ENCODE measurements at places on chromosomes 12 and 14. TPM values are rescaled to one million over a fixed set of nuclear protein-coding genes. Genes with fewer than 3 reads are reported as not detected.
A peak's percentile ranks its signal among the peaks of the same experiment; 100 is the strongest.

The CCDC175 gene
- not detected for total RNA-seq

The ARHGEF25 gene
- total RNA-seq, result 1.7 TPM

The DEGS2 gene
- 0.35 TPM for total RNA-seq

- no peak overlapping the region for H3K4me3 ChIP-seq
- no peaks in the 10 kb centered on the region for H3K4me1 ChIP-seq
- no peak overlapping the region for H3K27ac ChIP-seq
- DNase-seq, result no peak
- peaks cover 5% of the 10 kb centered on the region for H3K27me3 ChIP-seq
Measured at GRCh38 chr12:109292342-109292711, 16.8 kb downstream of the FOXN4 start.

The KERA gene
- not detected for total RNA-seq

DNA sequence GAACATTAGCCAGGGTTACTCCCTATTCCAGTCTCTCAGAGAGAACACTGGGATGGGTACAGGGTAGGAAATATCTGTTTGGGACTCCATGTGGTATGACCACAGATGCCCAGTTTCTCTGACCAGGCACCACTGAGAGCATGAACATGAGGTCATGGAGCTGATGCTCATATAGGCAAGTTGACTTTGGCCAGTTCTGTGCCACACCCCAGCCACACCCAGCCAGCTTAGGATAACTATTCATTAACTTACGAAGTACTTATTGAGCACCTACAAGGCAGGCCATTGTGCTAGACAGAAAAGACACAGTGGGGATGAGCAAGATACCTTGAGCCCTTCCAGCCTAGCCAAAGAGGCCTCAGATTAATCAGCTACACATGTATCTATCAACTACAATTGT, 262.5 kb downstream of the DPF3 start:
- H3K4me3 ChIP-seq, result no peak overlapping the region
- no peak overlapping the region for H3K27ac ChIP-seq
- no peaks in the 10 kb centered on the region for H3K4me1 ChIP-seq
- no peak for DNase-seq
- peaks cover 43% of the 10 kb centered on the region for H3K27me3 ChIP-seq

DNA sequence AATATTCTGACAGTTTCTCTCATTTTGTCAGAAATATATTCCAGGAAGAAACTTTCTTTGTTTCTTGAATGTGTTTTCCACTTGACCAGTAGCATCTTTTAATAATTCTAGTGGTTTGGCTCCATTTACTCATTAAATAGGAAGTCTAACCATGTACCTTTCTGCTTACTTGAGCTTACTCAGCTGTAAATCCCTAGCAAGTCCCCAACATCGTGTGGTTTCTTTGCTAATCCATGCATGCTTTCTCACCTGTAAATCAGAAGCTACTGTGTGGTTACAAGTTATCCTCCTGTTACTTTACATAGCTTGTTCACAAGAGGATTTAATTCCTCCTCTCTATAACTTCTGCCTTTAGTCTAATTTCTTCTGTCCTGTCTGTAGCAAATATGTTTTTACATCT, 227.7 kb downstream of the FSCB start:
- no peaks in the 10 kb centered on the region for H3K27me3 ChIP-seq
- H3K36me3 ChIP-seq, result no peaks in the 10 kb centered on the region
- no peak overlapping the region for H3K27ac ChIP-seq
- no peaks in the 10 kb centered on the region for H3K4me1 ChIP-seq

DNA sequence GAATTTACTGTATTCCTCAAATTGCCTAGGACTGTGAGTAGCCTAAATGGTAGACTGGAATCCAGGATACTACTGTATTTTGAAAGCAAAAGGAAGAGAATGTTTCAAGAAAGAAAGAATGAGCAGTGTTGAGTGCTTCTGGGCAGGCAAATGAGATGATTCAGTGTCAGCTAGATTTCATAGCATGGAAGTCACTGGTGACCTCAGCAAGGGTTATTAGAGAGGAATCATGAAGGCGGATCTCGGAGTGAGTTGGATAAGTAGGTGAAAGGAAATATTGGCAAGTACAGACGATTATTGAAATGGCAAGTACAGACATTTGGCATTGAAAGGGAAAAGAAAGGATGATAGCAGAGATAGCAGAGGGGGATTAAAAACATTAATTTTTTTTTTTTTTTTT, 27.1 kb downstream of the VRK1 start:
- H3K36me3 ChIP-seq, result peaks cover 33% of the 10 kb centered on the region
- no peak overlapping the region for H3K27ac ChIP-seq
- H3K4me3 ChIP-seq, result no peak overlapping the region
- no peaks in the 10 kb centered on the region for H3K27me3 ChIP-seq

GRCh38 chr14:39492267-39492666, 60.0 kb upstream of the FBXO33 start:
- H3K27ac ChIP-seq, result no peak overlapping the region
- peaks cover 2% of the 10 kb centered on the region for H3K4me1 ChIP-seq
- DNase-seq, result no peak
- H3K27me3 ChIP-seq, result peaks cover 2% of the 10 kb centered on the region

GRCh38 chr12:88113871-88114270, 28.0 kb downstream of the CEP290 start:
- H3K4me1 ChIP-seq, result no peaks in the 10 kb centered on the region
- H3K4me3 ChIP-seq, result no peak overlapping the region
- H3K27me3 ChIP-seq, result no peaks in the 10 kb centered on the region
- no peak for DNase-seq
- no peak overlapping the region for H3K27ac ChIP-seq

DNA sequence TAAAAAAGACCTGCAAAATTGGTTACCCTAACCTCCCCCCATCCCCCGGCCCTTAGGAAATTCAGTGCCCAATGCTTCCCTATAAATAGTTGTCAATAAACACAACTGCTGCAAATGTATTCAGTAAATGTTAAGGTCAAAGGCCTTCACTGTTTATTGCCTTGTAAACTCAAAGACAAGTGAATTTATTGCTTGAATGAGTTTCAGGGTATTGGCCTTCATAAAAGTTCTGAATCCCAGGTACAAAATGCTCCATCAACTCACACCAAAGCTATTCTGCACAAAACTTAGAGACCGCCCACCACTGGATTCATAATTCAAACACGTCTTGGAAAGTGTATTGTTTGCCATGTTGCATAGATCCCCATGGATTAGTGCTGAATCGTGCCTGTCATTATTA, 63.3 kb upstream of the CDKN3 start:
- no peaks in the 10 kb centered on the region for H3K4me1 ChIP-seq
- no peak overlapping the region for H3K27ac ChIP-seq
- H3K4me3 ChIP-seq, result no peak overlapping the region
- peaks cover 25% of the 10 kb centered on the region for H3K27me3 ChIP-seq
- no peaks in the 10 kb centered on the region for H3K36me3 ChIP-seq

DNA sequence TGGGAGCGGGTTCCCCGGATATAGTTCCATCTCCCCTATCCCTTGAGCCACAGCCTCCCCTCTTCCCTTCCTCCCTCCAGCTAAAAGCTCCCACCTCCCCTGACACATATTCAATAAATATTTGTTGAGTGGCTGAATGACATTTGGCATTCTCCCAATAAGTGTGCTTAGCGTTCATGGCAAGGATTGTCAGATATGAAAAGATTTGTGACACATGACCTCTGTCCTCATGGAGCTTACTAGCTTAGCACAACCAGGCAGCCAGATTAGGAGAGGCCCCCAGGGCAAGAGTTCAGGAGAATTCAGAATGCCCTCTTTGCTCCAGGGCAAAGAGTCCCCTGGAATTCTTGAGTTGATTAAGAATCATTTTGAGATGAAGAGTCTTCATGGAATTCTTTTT, 22.5 kb upstream of the SLC6A12 start:
- DNase-seq, result no peak
- no peaks in the 10 kb centered on the region for H3K4me1 ChIP-seq
- no peaks in the 10 kb centered on the region for H3K36me3 ChIP-seq
- H3K27ac ChIP-seq, result no peak overlapping the region

GRCh38 chr12:12560587-12561370, 1.9 kb downstream of the DUSP16 start:
- peak overlapping the region; percentile 90 for H3K27ac ChIP-seq
- H3K36me3 ChIP-seq, result peaks cover 19% of the 10 kb centered on the region
- H3K4me1 ChIP-seq, result peaks cover 36% of the 10 kb centered on the region
- no peaks in the 10 kb centered on the region for H3K27me3 ChIP-seq

GRCh38 chr14:35401422-35402265, 2.9 kb downstream of the NFKBIA start:
- peaks cover 54% of the 10 kb centered on the region for H3K4me1 ChIP-seq
- peak overlapping the region; percentile 99 for H3K27ac ChIP-seq
- peak; percentile 67 for DNase-seq
- no peaks in the 10 kb centered on the region for H3K27me3 ChIP-seq

- no peak for DNase-seq
- peaks cover 66% of the 10 kb centered on the region for H3K4me1 ChIP-seq
- H3K36me3 ChIP-seq, result no peaks in the 10 kb centered on the region
- H3K27me3 ChIP-seq, result no peaks in the 10 kb centered on the region
- H3K27ac ChIP-seq, result no peak overlapping the region
Measured at GRCh38 chr14:77603654-77604255, 12.7 kb downstream of the SPTLC2 start.

GRCh38 chr12:123120452-123121166, 30.3 kb downstream of the PITPNM2 start:
- peaks cover 49% of the 10 kb centered on the region for H3K4me1 ChIP-seq
- DNase-seq, result peak; percentile 81
- H3K36me3 ChIP-seq, result peaks cover 2% of the 10 kb centered on the region
- H3K27me3 ChIP-seq, result no peaks in the 10 kb centered on the region

DNA sequence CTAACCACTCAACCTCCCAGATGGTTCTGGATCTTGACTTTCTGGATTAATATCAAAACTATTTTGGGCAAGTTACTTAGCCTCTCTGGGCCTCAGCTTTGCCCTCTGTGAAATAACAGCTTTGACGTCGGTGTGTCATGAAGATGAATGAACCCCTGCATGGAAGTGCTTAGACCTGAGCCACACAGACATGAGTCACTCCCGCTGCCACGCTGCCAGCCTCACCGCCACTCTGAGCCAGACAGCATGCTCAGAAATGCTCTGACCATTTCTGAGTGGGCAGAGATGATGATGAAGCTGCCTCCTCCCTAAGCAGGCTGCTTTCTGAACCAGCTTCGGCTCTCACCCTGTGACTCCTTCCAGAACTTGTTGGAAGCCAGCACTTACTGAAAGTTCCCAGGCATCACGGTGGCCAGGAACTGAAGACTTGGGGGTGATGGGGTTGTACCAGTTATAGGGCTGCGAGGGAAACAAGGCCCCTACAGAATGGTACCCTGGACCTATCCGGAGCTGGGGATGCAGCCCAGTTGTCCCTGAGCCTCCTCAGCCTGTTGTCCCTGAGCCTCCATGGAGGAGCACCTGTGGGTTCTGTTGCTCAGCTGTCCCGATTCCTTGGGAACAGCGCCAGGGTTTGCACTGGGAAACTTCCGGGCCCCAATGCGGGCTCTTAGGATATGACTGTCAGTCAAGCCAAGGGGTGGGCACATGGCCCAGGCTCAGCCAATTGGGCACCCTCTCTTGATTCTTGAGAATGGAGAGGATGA, 2.0 kb upstream of the CCDC197 start:
- H3K27me3 ChIP-seq, result no peaks in the 10 kb centered on the region
- no peak for DNase-seq
- H3K36me3 ChIP-seq, result no peaks in the 10 kb centered on the region
- H3K4me3 ChIP-seq, result no peak overlapping the region

The NKX2-8 gene
- total RNA-seq, result not detected

- H3K27ac ChIP-seq, result no peak overlapping the region
- no peak for DNase-seq
- no peak overlapping the region for H3K4me3 ChIP-seq
Measured at GRCh38 chr12:67034110-67034879, 234.9 kb upstream of the CAND1 start.

The ATP6V1D gene
- total RNA-seq, result 30.1 TPM

The POU6F1 gene
- 5.1 TPM for total RNA-seq

DNA sequence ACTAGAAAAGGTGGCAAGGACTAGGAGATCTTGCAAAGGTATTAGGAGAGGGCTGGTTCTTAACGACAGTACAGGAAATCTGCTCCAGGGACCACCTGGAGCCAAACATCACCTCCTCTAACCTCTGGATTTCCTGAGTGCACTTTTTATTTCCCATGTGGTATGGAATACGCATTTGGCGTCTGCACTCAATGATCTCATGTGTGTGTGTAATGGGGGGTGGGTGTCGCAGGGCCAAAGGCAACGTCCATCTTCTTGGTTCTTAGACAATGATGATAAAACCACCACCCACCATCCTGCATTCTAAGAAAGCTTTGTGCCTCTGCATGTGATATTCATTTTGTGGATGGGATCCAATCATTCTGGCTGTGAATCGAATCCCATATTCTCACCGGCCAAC, 68.8 kb downstream of the CLMN start:
- H3K36me3 ChIP-seq, result no peaks in the 10 kb centered on the region
- DNase-seq, result no peak
- no peaks in the 10 kb centered on the region for H3K4me1 ChIP-seq
- no peak overlapping the region for H3K4me3 ChIP-seq
- peaks cover 10% of the 10 kb centered on the region for H3K27me3 ChIP-seq

- no peak overlapping the region for H3K27ac ChIP-seq
- H3K27me3 ChIP-seq, result peaks cover 7% of the 10 kb centered on the region
- DNase-seq, result no peak
- no peaks in the 10 kb centered on the region for H3K4me1 ChIP-seq
- no peak overlapping the region for H3K4me3 ChIP-seq
Measured at GRCh38 chr14:56754921-56755320, 55.4 kb downstream of the OTX2 start.

DNA sequence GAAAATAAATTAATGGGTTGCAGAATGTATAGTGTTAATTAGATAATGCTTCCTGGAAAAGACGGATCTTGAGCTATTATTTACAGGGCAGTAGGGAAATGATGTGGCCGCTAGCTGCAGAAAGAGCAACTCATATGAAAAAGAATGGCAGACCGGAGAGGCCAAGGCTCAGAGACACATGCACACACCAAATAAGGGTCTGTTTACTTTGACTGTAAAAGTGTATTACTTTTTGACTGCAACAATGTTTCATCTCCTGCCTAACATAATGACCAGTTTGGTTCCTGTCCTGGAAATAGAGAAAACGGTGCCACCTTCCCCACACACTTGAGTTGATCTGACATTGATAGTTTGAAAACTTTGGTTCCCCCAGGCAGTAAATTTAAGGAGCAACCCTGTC, 290.9 kb downstream of the CACNA1C start:
- no peak for DNase-seq
- H3K4me3 ChIP-seq, result no peak overlapping the region
- H3K27ac ChIP-seq, result no peak overlapping the region
- H3K36me3 ChIP-seq, result no peaks in the 10 kb centered on the region

The GPR84 gene
- 1.5 TPM for total RNA-seq

The PZP gene
- not detected for total RNA-seq

- H3K27me3 ChIP-seq, result no peaks in the 10 kb centered on the region
- H3K4me3 ChIP-seq, result no peak overlapping the region
- H3K27ac ChIP-seq, result no peak overlapping the region
- H3K4me1 ChIP-seq, result no peaks in the 10 kb centered on the region
- DNase-seq, result no peak
Measured at GRCh38 chr14:58465421-58465820, 37.9 kb downstream of the KIAA0586 start.

DNA sequence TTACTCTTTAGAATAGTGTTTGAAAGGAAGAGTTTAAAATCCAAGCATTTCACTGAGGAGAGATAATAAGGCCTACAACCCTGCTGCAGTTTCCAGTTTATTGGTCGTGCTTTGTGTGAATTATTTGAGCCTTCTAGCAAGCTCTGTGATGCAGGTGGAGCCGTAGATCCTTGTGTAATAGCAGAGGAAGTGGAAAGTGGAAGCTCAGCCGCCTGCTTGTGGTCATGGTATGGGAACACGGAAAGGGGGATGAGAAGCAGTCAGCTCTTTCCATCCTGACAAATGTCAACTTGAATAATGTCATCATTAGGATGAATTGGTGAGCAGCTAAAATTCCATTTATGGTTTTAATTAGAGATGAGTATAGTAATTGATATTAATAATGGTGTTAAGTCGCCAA, 29.1 kb downstream of the SYNE2 start:
- H3K4me3 ChIP-seq, result no peak overlapping the region
- H3K4me1 ChIP-seq, result peaks cover 15% of the 10 kb centered on the region
- H3K27ac ChIP-seq, result no peak overlapping the region
- DNase-seq, result no peak
- H3K36me3 ChIP-seq, result peaks cover 6% of the 10 kb centered on the region
